ENCODE measurements at places on chromosomes 11 and 22.

- peak; percentile 83 for DNase-seq
Measured at GRCh38 chr22:46116491-46116958, 33.8 kb upstream of the PPARA start.

GRCh38 chr22:48438800-48439559, 1388.7 kb downstream of the BRD1 start:
- no peak for DNase-seq

DNA sequence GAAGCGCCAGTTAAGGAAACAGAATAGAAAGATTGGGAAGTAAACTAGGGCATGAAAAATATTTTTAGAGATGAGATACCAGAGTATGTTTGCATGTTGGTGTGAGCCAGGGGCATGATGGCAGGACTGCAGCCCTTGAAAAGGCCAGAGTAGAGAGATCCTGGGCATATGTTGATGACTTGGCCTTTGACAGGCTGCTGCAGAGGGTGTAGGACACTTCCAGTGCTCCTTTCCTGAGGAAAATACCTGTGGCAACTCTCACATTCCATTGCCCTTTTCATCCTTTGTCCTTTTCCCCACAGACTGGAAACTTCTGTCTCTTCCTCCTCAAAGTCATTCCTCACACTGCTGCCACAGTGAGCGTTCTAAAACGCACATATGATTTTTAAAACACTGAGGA, 150.7 kb upstream of the CCDC90B start:
- DNase-seq, result no peak

DNA sequence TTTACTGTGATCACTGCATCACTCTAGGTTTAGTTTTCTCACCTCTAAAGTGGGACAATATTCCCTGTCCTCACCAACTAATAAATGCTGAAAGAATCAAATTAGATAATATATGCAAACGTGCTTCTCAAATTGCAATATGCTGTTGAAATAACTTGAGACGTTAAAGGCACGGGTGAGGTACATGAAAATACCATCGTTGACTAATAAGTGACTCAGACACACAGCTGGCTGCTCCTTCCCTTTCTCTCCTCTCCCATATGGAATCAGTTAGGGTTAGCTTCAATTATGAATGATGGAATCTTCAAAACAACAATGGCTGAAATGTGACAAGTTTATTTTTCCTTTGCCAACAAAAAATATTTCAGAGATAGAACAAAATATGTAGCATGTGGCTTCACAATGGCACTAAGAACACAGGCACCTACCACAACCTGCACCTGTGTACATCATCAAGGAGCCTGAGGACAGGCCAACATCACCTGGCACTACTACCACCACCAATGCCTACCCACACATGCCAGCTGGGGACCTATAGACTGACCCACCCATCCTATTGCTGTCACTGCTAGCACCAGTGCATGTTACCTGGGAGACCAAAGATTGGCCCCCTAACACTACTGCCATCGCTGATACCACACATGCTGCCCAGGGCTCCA, 13.7 kb downstream of the GDPD4 start:
- no peak for DNase-seq

GRCh38 chr11:2996976-2997375, 4.8 kb upstream of the NAP1L4 start:
- DNase-seq, result no peak

DNA sequence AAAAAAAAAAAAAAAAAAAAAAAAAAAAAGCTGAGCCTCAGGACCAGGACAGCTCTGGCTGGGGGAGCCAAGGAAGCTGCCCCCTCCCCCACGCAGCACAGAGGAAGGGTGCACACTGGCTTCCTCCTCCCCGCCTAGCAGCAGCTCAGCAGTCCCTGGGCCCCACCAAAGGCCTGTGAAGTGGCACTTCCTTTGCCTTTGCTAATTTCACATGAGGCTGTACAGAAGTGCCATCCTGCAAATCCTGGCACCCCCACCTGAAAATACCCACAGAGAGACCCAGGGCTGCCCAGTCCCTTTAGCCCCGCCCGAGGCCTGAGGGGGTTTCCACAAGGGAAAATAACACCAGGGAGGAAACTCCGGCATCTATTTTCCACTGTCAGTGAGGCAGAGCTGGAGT, 3.9 kb downstream of the RHOG start:
- no peak for DNase-seq

GRCh38 chr11:23100726-23101125, 240.5 kb upstream of the CCDC179 start:
- no peak for DNase-seq

GRCh38 chr11:112511911-112512310, 251.3 kb upstream of the PLET1 start:
- DNase-seq, result no peak

DNA sequence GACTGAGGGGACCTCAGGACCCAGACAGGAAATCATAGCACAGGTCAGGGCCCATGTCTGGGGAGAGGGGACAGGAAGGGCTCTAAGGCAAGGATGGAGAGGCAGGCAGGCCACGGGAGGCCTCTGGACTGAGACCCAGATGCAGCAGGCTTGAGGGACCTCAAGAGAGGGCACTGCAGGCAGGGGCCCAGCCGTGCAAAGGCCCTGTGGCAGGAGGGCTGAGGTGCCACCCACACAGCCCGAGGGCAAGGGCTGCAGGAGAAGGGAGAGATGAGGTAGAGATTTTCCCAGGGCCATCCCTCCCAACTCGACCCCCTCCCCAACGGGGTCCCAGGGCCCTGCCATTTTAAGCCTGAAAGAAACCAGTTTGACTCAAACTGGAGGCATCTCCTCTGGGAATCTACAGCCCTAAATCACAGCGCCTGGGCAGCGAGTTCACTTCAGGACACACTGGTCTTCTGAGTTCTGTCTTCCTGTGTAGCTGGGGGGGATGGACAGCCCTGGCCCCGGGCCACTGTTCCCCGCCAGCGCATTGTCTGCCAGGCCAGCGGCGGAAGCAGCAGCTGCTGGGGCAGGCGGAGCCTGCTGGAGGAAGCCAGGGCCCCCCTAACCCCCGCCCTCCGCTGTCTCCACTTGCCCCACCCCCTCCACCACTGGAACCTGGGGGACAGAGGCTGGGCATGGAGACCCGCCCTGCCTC, 20.3 kb upstream of the WNT7B start:
- peak; percentile 35 for DNase-seq

DNA sequence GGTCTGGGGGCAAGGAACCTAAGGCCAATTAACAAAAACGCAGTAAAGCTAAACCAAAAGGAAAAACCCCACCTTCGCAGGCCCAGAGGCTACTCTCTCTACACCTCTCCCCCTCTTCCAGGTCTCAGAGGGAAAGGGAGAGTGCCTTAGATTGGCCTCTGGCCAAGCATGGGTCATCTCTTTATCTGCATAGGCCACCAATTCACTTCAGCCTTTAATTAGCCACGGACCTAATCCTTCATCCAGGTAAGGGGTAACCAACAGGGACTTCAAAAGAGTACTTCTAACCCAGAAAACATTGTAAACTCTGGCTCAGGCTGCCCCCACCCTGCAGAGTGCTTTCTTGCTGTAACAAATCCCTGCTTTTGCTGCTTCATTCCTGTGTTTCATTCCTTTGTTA, 9.4 kb downstream of the VSTM5 start:
- DNase-seq, result no peak

- no peak for DNase-seq
Measured at GRCh38 chr11:36308577-36308976, 12.5 kb downstream of the PRR5L start.
